ENCODE measurements at places on chromosomes 5 and 9.

GRCh38 chr9:97398999-97399758, 12.7 kb upstream of the TDRD7 start:
- peak; percentile 66 for DNase-seq

GRCh38 chr9:128845186-128845931, 15.8 kb upstream of the SPOUT1 start:
- DNase-seq = peak; percentile 55

DNA sequence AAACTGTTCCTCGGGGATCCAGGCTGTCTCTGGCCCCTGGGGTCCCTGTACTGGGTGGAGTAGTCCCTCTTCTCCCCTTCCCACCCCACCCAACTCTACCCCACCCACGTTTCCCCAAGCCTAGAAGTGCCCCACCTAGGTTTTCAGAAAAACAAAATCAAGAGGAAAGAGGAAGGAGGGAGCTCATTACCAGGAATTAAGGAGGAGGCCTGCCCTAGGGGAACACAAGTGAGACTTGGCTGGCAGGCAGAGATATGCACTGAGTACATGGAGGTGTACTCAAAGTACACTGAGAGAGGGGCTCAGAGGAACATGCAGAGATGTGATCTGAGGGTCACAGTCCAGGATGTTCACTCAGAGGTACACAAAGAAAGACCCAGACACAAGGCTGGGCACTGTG, 10.2 kb downstream of the AQP3 start:
- DNase-seq = no peak

DNA sequence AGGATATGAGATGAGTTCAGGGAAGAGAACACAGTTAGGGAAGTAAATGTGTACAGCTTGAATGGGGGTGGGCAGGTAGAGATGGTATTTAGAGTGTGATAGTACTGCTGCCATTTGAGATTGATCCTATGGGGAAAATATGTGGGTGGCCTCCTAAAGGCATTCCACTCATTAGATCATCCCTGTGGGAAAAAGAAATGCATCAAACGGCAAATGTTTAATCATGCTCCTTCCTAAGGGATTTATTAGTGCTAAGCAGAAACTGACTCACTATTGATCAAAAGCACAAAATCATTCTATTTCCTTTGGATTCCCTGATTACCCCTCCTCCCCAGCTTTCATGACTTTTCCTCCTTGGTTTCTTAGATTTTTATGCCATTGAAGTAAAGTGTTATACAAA, 36.4 kb upstream of the SMC5 start:
- DNase-seq = no peak

DNA sequence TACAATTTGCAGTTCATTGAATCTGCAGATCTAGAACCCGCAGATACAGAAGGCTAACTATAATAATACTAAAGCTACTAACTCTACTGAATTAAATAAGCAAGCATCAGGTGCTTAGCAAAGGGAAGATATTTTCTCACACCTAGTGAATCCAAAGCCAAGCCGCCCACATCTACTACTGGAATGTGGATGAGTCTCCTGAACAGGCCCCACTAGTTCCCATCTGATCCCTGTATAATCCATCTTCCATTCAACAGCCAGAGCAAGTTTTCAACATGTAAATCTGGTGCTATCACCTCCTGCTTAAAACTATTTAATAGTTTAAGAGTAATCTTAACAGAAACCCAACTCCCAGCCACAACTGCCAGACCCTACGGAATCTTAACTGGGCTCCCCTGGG, 18.9 kb downstream of the ARL15 start:
- DNase-seq = no peak

DNA sequence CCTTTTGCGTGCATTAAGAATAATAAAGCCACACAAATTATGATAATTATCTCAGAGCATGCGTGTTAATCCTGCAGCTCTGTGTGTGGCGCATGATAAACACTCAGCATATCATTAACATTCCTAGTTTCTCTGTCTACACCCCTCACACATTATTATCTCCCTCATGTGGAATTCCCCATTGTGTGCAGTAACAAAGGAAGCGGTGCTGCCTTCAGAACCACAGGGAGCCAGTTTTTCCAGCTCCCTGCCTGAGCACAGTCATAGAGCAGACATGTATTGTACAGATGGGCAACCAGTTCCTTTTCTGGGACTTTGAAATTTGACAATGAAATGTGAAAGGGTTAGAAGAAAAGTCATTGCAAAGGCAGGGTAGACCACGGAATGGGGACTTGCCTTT, 1365.5 kb upstream of the CDH9 start:
- DNase-seq = no peak

GRCh38 chr5:115389799-115390382, 93.4 kb upstream of the CCDC112 start:
- no peak for DNase-seq
